ENCODE measurements at places on chromosomes 4 and X. TPM values are rescaled to one million over a fixed set of nuclear protein-coding genes. Genes with fewer than 3 reads are reported as not detected.

GRCh38 chr4:118033148-118034052 lies 886 bp upstream of the NDST3 start:
- peak; percentile 67 for DNase-seq

DNA sequence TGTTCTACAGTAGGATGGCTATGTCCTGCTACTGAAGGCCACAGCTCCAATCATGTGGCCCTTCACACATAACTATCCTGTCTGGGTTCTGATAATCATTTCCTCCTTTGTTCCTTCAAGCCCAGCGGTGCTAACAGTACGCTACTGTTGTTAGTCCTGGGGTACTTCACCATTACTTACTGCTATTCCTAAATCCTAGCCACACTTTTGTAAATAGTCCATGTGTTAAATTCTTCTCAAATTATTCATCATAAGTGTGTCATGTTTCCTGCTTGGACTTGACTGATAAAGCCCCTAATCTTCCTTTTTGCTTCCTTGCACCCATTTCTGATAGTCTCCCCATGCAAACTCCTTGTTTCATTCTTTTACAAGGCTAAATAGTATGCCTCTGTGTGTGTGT lies 332.6 kb downstream of the FGF13 start:
- no peak for DNase-seq

DNA sequence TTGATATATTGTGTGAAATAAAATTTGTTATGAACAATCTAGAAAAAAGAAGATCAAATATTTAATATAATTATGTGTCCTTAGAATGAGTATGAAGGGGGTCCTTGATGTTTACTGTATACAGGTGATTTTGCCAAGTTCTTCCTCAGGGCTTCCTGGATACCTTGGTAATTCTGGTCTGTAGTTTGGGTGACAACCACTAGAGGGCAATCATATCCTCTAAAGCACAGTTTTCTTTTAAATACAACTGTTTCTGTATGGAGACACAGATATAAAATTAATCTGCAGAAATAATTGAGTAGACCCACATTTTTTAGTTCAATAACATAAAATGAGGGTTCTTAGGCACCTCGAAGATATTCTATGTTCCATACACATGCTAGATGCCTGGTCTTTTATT lies 157.7 kb downstream of the SPANXN1 start:
- peak; percentile 4 for DNase-seq

APOOL gene
- 10.2 TPM for total RNA-seq

DNA sequence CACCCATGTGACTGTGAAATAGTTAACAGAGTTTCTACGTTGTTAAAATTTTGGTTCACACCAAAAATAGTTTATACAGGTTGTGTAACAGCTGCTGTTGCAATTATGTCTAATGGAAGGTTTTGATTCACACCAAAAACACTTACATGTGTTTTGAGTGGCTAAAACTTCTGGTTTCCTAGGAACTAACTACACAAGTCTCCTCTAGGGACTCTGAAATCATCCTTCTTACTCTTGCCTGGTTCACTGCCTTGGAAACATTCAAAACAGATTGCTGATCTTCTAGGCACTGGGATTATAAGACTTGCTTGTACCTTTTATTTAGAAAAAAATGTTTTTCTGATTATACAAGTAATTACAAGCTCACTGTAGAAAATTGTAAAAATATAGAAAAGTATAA lies 14.9 kb upstream of the MORC4 start:
- no peak for DNase-seq

GRCh38 chrX:94914235-94914634 lies 1240.2 kb downstream of the FAM133A start:
- DNase-seq, result no peak

DNA sequence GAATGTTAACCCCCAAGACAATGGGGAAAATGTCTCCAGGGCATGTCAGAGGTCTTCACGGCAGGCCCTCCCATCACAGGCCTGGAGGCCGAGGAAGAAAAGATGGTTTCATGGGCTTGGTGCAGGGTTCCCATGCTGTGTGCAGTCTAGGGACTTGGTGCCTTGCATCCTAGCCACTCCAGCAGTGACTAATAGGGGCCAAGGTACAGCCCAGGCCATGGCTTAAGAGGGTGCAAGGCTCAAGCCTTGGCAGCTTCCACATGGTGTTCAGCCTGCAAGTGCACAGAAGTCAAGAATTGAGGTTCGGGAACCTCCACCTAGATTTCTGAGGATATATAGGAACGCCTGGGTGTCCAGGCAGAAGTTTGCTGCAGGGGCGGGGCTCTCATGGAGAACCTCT lies 50.6 kb downstream of the BMP3 start:
- DNase-seq, result no peak

TMEM144 gene
- total RNA-seq, result 4.0 TPM

MAGEC2 gene
- total RNA-seq, result not detected

LRP2BP gene
- 13.4 TPM for total RNA-seq

DNA sequence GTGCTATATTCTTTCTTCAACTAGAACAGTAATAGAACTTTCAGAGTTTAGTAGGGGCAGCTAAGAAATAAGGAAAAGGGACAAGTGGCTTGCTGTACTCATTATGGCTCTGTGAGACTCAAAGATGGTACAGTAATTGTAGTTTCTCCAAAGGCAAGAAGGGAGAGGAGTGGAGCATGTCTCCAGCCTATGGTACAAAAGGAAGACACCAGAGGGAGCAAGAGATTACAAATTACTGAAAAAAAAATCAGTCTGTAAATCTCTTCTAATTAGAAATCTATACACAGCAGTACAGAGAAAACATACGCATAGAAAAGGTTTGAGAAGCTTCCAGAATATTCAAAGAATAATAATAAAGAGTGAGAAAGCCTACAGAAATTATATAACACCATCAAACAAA lies 61.4 kb downstream of the KLHL4 start:
- no peak for DNase-seq

DNA sequence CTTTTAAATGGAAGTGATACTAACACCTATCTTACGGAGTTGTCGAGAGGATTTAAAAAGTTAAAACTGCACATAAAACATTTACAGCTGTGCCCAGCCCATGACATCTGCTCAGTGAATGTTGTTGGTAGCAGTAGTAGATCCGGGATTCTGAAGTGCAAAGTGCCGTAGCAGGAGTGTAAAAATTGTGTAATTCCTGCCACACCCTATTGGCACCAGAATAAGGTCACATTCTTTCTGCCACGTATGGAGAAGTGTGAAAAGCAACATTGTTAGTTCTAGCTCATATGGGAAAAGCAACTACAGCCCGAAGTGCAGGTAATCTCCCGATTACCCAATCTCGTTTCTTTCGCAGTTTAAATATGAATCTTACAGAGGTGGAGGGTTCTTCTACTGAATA lies 31.2 kb downstream of the PRIMPOL start:
- DNase-seq, result no peak

DNA sequence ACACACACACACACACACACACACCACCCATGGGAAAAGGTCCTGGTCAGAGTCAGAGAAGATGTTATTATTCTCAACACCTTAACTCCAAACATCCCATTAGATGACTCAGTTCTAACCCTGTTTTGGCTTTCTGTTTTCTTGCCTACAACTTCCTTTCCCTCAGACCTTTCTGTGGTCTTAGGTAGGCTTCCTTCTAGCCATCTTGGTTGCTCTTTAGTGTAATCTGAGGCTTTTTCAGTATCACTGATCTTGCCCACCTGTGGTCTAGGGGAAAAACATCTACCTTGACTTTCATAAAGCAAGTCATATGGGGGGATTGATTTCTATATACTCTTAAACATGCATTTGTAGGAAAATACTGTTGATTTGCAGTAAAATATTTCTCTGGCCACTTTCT lies 56.9 kb downstream of the ATG4A start:
- DNase-seq, result no peak

GJB1 gene
- not detected for total RNA-seq

GRCh38 chr4:4268776-4269175 lies 20.8 kb upstream of the TMEM128 start:
- DNase-seq, result no peak

- no peak for DNase-seq
Measured at GRCh38 chr4:13543032-13543838, 1.1 kb downstream of the NKX3-2 start.

DNA sequence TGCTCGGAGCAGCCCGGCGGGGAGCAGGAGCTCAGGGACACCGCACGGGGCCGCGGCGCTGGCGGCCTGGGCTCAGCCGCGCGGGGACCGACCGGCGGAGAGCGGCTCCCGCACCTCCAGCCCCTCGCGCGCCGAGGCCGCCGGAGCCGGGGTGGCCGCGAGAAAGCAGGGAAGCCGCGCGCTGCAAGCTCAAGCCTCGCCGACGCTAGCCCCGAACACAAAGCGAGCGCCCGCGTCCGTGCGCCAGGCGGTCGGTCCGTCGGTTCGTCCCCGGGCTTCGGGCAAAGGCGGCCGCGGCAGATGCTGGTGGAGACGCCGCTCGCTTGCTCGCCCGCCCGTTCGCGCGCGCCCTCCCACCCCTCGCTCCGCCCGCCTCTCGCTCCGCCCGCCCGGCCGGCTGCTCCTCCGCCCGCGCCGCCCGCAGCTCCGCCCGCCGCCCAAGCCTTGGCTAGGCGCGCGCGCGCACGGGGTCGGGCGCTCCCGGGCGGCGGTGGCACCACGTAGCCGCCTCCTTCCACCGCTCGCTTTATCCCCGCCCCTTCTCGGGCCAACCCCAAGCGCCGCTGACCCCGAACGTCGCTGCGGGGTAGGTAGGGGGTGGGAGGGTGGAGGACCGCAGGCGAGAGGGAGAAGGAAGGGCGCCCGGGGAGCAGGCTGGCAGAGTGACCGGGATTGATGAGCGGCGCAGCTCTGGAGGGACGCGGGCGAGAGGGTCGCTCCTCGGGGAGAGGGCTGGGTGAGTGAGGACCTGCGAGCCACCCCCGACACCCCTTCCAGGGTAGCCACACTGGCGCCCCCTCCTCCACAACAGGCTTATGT lies at the start of gene TSPAN5:
Gene TSPAN5, minus strand, starts transcription at position 325 of the 819 bp plus-strand sequence.
- DNase-seq, result peak; percentile 86

PCYT1B gene
- total RNA-seq, result 21.2 TPM

GRCh38 chr4:105092768-105093167 lies 53.9 kb upstream of the TET2 start:
- no peak for DNase-seq

DNA sequence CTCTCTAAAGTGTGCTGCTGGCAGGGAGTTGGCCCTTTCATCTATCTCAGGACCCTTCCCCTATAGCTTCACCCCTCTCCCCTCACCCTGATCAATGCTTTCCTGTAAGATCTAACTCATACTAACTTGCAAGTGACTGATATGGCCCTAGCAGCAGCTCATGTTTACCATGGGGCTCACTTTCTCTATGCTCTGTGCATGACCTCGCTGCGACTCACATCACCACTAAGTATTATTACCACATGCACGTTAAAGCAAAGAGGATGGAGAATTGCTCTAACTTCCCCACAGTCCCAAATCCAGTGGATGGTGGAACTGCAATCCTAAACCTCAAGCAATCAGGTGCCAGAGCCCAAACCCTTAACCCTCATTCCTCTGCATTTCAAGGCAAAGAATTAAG lies 626.6 kb downstream of the MID1IP1 start:
- DNase-seq, result no peak

GRCh38 chrX:53494436-53494835 lies 60.3 kb upstream of the HSD17B10 start:
- no peak for DNase-seq

SRPX gene
- 5.2 TPM for total RNA-seq

VEGFD gene
- 0.27 TPM for total RNA-seq

DNA sequence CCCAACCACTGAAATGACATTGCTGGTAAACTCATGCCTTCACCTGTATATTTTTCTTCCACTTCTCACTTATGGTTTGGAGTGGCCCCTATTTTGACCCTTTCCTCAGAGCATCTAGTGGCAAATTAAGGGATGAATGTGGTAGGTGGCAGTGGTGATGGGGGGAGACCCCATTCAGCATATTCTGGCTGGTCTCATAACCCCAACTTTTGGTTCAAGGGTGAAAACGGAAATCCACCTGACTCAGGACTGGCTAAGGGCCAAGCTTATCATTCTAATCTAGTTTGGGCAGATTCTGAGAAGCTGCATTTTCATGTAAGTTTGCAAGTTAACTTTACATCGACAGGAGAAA lies 47.0 kb upstream of the NSUN7 start:
- no peak for DNase-seq

GRCh38 chr4:7771541-7772507 lies 167.8 kb downstream of the AFAP1 start:
- no peak for DNase-seq

BGN gene
- total RNA-seq, result 7.9 TPM

DNA sequence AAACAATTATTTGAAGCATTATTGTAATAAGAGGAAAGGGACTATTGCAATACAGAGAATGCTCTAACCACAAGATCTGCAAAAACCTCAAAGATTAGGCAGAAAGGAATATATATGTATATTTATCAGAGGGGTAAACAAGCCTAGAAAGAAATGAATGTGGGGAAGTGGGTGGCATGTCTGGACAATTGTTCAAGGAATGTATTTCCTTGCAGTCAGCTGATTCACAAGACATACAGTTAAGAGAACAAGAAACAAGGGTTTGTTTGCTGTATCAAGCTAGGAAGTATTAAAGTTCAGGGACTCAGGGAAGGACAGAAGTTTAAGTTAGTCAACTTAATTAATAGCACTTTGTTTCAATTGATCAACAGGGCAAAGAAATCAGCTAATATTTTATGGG lies 514.7 kb downstream of the CENPC start:
- no peak for DNase-seq

PRKG2 gene
- 2.3 TPM for total RNA-seq

GRCh38 chr4:72665171-72665968 lies 96.3 kb upstream of the ADAMTS3 start:
- no peak for DNase-seq

- no peak for DNase-seq
Measured at GRCh38 chr4:128475597-128475996, 188.0 kb upstream of the PGRMC2 start.

DNA sequence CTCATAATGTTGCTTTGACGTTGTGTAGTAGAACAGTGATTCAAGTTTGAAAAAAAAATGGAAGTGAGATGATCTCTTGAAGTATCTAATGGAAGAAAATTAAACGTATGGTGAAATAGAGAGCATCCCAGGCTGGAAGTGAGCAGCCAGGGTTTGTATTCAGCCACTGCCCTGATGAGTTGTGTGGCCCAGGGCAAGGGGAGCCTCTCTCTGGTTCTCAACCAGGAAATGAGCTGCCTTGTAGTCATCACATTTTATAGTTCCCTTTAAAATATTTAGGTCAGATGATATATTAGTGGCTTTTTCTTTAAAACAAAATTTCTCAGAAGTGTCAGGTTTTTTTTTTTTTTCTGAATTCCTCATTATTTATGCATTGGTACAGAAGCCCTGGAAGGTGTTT lies 150.3 kb downstream of the GPAT3 start:
- no peak for DNase-seq

DNA sequence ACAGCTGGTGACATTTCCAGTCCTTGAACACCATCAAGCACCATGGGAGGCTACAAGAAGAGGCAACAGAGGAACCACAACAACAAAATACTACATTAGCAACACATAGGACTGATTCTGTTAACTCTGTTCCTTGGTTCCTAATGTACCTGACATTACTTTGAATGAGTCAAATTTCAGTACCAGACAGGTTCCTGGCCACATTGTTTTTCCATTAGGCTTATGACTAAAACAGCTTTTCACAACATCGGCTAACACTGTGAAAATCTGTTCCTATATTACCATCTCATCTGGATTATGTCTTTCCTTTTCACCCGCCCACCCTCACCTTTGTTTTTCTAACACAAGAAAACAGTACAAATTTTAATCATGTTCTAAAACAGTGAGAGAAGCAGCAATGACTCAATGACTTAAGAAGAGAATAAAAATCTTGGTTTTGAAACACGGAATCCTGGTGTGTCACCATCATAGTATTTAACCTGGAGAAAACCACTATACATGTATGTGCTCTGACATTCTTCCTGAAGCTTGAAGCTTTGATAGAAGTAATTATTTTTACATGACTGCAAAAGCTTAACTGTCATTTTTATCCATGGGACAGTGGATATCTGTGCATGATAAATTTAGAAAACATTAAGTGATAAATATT lies 143.9 kb downstream of the SCFD2 start:
- no peak for DNase-seq

RNF212 gene
- 6.6 TPM for total RNA-seq
